ENCODE measurements at places on chromosomes 1 and 21.

- no peak for DNase-seq
These were observed 1.5 kb upstream of the PLK3 start for GRCh38 chr1:44798481-44799365.

- DNase-seq: no peak
These were observed 43.0 kb downstream of the XPR1 start for GRCh38 chr1:180674603-180675530.

- no peak for DNase-seq
These were observed 64.0 kb upstream of the ASB17 start for GRCh38 chr1:75996196-75996595.

GRCh38 chr1:205440476-205441317 is 15.1 kb downstream of the BLACAT1 start:
- DNase-seq: peak; percentile 66

DNA sequence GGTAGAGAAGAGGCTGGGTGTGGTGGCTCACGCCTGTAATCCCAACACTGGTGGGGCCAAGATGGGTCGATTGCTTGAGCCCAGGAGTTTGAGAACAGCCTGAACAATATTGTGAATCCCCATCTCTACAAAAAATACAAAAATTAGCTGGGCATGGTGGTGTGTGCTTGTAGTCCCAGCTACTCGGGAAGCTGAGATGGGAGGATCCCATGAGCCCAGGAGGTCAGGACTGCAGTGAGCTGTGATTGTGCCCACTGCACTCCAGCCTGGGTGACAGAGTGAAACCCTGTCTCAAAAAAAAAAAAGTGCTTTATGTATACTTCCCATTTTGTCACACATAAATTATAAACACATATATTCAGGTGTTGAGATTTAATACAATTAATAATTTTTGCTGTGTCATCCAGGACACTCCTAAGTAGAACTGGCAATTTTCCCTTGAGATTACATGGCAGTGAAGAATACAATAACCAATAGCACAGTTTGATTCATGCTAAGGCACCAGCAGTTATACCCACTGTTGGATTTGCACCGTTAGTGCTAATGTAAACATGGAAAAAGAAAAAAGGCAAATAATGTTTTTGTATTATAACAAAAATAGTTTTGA is 15.5 kb downstream of the GABPB2 start:
- no peak for DNase-seq

DNA sequence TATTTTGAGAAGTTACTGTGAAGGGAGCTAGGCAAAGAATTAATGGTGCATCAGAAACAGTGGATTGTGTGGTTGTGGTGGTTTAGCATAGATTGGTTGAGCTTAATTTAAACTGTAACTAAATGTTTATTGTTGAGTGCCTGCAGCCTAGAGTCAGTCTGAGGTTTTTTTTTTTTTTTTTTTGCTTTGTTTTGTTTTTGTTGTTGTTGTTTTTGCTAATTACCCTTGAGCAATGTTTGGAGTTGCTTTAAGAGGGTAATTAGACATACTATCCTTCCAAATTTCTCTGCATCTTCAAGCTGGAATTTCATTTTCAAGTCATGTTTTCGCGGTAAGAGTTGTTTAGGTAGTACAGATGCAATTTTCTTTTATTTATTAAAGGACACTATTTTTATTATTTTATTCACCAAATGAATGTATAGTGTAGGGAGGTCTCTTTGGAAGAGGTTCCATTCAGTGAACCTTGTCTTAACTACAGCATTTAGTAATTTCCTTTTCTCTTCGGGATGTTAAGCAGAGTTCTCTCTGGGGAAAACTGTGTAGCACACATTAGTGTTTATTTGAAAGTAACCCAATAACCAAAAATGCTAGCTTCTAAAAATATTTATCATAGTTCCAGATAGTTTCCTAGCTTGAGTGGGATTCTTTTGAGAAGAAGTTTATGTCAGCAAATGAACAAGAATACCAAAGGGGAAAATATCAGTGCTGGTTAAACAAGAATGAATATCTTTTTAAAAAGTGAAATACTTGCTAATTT is 82.3 kb downstream of the CLIC4 start:
- no peak for DNase-seq

GRCh38 chr1:67053535-67053784 is 488 bp downstream of the SLC35D1 start:
- no peak for DNase-seq

- DNase-seq: no peak
These were observed 19.6 kb upstream of the HAO2 start for GRCh38 chr1:119348941-119349340.

DNA sequence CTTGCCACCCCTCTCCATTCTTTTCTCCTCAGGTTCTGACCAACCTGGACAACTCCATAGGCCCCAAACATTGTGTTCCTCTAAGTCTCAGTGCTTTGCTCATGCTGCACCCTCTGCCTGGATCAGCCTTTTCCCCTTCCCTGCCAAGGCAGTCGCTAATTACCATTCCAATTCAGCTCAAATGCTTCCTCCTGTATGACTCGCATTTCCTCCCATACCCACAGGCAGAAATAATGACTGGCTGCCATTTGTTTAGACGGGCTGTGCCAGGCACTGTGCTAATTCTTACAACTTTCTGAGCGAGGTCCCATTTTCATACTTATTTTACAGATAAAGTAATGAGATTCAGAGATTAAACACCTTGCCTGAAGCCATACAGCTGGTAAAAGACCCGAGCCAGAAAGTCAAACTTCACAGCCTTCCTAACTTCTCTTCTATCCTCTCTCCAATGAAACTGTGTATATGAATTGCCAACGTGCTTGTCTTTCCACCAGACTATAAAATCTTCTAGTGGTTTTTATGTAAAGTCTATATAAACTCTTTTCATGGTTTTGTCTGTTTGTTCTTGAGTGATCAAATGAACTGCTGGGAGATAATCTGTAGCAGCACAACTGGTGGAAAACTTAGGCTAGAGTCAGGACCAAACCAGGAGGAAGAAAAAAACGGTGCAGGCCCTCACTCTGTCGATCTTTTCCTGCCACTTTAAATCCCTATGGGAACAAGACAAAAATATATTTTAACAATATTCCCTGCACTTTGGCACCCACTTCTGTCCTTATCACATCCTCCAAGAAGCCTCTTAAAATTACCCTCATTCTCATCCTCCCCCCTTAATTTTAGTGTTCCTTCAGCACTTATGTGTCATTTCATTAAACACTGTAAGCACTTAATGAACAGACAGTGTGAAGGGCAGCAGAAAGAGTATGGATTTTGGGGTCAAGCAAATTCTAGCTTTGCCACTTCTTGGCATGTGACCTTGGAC is 33.7 kb downstream of the RAB3B start:
- no peak for DNase-seq

DNA sequence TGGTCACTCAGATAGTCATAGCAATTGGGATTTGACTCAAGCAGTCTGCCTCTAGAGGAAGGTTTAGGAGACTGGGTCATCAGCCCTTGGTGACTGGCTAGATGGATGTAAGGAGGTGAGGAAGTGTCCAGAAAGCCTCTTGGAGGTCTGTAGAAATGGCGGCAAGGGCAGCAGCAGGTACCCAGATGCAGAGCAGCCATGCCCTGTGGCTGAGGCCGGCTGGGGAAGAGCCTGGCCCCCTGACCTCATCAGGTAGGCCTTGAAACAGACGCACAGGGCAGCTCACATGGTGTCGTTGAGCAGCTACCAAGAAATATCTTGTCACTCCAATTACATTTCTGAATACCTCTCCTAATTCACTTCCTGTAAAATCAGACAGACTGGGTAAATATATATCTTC is 98.2 kb downstream of the DMRTB1 start:
- DNase-seq: no peak

DNA sequence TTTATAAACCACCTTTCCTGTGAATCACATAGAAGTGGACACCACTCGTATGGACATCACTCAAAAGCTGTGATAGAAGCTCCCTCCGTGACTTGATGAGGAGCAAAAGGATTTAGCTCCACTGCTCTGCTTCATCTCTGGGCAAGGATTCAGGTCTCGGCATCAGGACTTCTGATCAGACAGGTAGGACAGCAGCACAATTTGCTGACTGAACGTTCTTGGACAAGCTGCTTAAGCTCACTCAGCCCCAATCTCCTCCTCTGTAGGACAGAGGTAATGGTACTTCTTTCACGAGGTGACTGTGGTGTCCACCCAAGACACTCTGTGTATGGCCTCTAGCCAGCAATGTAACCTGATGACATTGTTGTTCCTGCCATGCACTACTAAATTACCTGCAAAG is 122.6 kb upstream of the AJAP1 start:
- no peak for DNase-seq
